HFF-Myc (cell line): ENCODE measurements at places on chromosomes 1 and 21.
A peak's percentile ranks its signal among the peaks of the same experiment; 100 is the strongest.

DNA sequence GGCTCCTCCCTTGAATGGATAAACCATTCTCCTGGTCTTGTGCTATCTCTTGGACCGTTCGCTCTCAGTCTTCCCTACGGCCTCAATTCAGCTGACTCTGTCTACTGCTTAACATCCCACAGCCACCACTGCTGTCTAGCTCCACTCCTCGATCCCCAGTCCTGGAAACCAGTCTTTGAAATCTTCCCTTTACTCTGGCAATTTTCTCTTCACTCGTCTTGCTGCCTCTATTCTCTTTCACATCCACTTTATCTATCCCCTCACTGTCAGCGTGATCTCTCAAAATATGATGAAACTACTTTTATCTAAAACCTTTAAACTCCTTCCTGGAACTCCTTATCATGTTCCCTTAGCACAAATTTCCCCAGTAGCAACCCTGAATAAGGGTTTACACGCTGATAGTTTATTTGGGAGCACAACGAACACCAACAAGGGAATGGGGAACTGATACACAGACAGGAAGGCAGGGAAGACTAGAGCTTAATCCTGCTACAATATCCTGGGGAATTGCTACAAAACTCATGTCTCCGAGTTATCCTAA lies 131.6 kb upstream of the SAMSN1 start:
- DNase-seq = no peak

- no peak for DNase-seq
Observed at GRCh38 chr1:234611847-234612351, 1.9 kb upstream of the IRF2BP2 start.

GRCh38 chr1:41574842-41575241 lies 90.4 kb upstream of the EDN2 start:
- no peak for DNase-seq

GRCh38 chr1:53862507-53862906 lies 24.4 kb upstream of the NDC1 start:
- DNase-seq = no peak

- no peak for DNase-seq
Observed at GRCh38 chr1:225442123-225442505, 14.3 kb upstream of the LBR start.

DNA sequence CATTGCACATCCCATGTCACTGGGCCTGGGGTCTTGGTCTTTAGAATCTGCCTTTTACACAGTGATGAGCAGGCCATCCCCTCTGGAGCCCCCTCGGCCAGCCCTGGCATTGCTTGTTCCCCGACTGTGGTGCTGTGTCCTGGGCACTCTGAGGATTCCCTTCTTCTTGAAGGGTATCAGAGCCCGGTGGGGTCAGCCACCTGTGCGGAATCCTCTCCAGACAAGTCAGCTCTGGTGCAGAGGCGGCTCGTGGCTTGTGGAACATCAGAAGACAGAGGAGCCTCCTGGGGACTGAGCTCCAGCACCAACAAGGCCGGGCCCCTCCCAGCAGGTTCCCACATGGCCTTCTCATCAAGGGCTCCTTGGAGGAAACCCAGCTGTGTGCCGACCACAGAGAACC lies 57.9 kb upstream of the AJAP1 start:
- no peak for DNase-seq

GRCh38 chr1:159008744-159009188 lies 941 bp upstream of the IFI16 start:
- DNase-seq = no peak

- DNase-seq = peak; percentile 88
Observed at GRCh38 chr1:19450811-19451515, 34.4 kb downstream of the CAPZB start.

DNA sequence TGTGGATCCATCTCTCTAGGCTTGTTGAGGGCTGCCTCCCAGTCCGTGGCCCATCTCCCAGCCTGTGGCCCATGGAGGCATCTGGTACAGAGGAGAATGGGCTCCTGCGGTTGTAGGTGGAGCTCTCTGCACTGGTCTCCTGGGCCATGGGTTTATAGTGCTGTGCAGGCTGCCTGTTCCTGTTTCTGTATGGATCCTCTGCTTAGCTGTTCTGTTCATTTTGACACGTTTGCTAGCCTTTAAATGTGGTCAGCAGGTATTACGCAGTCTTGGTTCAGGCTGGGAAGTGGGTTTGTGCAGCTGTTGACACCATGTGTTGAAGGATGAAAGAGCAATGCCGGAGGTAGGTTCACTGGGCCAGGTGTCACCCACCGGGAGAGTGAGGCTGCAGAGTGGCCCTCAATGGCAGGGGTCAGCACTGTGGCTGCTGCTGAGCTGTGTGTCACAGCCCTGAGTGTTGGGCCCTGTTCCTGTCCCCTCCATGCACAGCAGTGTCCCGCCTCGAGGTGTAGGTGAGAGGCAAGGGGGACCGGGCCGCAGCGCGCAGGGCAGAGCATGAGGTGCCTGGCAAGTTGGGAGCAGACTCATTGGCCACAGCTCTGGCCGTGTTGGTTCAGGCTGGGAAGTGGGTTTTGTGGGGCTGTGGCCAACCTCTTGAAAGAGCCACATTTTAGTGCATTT lies 39.0 kb downstream of the SNAP47 start:
- no peak for DNase-seq

DNA sequence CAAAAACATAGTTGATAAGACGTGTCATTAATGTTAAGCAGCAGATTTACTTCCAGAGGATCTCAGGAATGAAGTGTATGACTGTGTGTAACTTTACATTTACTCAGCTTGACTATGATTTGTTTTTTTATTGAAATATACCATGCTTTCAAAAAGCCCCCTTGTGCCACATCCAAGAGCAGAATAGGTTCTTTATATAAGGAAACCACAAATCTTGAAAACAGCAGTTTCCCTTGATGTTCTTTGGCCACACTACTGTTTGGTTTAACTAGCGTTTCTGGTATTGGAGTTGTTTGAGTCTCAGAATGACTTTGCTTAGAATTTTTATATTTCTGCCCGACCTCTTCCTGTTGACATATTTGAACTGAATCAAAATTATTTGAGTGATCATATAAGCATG lies 25.0 kb downstream of the LRRC8C start:
- DNase-seq = no peak

DNA sequence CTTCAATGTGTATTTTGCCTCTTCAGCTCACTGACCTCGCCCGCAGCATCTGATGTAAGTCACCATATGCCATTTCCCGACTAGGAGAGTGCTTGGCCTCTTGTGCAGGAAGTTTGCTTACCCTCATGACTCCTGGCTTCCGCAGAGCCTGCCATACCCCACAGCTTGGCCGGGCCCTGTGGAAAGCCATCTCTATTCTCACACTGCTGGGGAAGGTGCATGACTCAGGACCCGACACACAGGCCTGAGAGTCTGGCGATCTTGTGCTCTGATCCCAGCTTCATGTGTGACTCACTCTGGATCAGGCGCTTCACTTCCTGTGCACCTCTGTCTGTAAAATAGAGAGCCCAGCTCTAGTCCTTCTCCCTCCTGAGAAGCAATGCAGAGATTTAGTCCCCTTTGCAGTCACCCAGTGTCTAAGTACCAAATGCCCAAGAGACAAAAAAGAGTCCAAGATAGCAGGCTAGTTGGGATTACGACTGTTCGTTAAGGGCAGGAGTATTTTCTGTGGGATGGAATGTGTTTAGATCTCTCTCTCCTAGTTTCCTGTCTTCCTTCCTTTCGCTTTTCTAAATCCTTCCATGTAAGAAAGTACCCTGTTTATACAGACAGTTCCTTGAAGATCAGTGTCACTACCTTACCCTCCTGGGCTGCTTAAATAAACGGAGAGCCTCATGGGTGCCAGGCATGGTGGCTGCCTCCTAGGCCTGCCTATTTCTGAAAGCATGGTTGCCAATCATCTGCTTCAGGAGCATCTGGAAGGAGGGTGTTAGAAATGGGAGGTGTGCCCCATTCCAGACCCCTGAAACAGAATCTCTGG lies 62.8 kb upstream of the KIF26B start:
- DNase-seq = peak; percentile 92

DNA sequence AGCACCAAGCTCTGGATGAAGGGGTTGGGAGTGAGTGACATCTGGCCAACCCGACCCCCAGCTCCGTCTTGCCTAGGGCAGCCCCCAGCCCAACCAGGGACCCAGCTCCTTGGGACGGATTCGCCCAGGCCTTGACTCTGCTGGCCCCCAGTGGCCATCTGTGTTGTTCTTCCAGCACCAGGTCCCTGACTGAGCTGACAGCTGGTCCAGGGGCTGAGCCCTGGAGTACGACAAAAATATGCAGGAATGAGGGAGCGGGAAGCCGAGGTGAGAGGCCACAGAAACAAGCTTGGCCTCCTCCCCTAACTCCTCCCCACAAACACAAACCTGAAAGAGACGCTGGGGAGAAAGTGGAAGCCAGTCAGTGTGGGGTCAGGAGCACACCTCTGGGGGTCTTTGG lies 55.0 kb upstream of the PAX7 start:
- no peak for DNase-seq

- DNase-seq = no peak
Observed at GRCh38 chr1:234213658-234214128, 159.6 kb upstream of the COA6 start.

GRCh38 chr1:61322769-61323168 lies 240.4 kb downstream of the NFIA start:
- DNase-seq = no peak

DNA sequence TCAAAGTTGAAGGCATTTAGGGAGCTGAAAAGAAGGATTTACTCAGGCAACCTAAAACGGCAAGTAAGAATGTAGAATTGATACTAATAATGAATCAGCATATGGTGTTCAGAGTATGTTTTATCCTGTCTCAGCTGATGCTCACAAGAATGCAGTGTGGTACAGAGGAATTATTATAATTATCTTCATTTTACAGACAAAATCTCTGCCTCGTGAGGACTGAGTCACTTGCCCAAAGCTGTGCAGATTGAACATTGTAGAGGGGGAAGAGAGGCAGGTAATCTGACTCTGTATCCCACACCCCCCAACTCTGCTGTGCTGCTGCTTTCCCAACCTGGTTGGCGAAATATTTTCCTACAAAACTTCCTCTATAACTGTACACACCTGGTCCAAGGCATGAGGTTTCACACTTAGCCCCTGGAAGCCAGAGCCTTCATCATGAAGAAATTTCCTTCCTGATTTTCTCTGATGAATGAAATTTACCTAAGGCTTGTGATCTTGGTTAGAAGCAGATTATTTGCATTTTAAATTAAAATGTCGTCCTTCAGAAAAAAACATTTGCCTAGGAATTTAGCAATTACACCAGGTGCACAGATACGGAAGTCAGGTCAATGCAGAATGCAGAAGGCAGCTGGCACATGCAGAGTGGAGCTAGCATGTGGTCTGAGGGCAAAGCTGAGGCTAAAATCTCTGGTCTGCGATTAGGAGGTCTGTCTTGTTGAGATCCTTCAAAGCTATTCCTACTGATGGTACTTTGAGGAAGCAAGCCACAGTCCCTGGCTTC lies 52.8 kb downstream of the DPT start:
- no peak for DNase-seq

DNA sequence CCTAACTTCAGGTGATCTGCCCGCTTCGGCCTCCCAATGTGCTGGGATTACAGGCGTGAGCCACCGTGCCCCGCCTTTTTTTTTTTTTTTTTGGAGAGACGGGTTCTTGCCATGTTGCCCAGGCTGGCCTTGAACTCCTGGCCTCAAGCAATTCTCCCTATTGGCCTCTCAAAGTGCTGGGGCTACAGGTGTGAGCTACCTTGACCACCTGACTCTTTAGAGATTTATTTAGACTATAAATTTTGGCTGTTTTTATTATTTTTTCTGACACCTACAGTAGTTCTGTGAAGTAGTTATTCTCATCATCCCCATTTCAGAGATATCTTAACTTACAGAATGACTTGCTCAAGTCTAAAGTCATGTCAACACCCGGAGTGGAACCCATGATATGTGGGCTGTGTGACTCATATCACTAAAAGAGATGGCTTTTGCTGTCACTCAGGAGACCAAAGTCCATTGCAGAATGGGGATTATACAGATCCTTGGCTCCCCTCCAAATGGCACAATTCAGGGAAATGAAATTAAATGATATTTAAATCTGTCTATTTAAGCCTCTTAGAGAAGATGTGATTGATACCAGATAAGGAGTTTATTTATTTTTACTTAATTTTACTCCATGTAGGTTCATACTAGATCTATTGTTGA lies 93.2 kb downstream of the CTH start:
- DNase-seq = no peak

- DNase-seq = no peak
Observed at GRCh38 chr1:48582408-48582807, 110.4 kb upstream of the SPATA6 start.

GRCh38 chr21:45409466-45410150 lies 4.6 kb downstream of the COL18A1 start:
- no peak for DNase-seq

DNA sequence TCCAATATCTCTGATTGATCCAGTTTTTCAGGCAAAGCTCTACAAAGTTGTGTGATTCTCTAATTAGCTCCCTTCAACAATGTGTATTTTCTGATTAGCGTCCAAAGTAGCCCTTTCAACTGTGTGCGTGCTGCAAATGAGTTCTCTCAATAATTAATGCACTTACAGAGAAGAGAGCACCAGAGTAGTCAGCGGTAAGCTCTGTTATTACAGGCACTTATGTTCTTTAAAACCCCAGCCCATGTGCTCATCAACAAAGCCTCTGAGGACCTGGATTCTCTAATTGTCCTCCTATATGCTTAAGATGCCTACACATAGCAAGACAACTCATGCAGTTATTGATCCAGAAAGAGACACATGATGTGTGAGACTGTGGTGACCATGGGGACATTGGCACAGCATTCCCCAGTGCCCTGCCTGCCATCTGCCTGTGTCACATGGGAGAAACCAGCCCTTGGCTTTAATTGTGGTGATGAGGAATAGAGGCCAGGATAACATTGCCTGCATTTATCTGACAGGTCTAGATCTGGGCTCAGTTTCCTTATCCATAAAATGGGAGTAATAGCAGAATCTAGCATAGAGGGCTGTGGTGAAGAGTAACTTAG lies 151.7 kb downstream of the PCP4 start:
- DNase-seq = no peak

DNA sequence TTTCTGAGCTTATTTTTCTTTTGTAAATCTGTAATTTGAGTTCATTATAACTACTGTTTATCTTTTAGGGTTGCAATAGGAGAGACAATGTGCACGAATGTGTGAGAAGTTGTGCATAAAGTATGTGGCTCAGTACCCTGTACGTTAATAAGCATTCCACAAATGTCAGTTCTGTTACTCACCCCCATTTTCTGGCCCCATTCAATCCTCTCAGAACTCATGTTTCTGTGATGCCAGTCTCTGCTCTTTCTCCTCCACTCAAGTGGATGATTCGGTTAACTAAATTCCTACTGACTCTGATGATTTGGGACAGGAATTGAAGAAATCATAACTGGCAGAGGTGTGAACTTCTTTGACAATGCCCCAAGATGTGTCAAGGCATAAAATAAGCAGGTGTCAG lies 10.2 kb upstream of the DMRTB1 start:
- DNase-seq = no peak

GRCh38 chr21:17699524-17700189 lies 87.0 kb upstream of the BTG3 start:
- no peak for DNase-seq

GRCh38 chr1:203930342-203930741 lies 68.9 kb downstream of the SNRPE start:
- no peak for DNase-seq

DNA sequence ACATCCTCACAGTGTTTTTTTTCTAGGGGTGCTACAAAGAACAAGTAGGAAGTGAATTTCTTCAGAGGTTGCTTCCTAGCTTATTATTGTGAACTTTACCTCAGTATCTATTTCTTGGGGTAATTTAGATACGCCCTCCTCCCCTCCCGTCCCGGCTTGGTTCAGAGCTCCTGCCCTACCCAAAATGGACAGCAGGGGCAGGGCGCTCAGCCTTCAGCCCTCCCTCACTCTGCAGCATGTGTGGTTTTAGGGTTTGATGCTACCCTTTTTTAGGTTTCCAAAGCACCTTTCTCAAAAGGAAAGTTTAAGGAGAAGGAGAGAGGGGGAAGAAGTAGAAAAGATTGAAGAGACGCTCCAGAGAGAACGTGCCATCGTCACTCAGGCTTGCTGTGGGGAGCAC lies 16.9 kb upstream of the POGK start:
- DNase-seq = no peak
